RPMI7951 (cell line): ENCODE measurements at places on chromosomes 11 and 22.
A peak's percentile ranks its signal among the peaks of the same experiment; 100 is the strongest.

- DNase-seq: no peak
Observed at GRCh38 chr11:65083134-65083833, 556 bp downstream of the CDCA5 start.

DNA sequence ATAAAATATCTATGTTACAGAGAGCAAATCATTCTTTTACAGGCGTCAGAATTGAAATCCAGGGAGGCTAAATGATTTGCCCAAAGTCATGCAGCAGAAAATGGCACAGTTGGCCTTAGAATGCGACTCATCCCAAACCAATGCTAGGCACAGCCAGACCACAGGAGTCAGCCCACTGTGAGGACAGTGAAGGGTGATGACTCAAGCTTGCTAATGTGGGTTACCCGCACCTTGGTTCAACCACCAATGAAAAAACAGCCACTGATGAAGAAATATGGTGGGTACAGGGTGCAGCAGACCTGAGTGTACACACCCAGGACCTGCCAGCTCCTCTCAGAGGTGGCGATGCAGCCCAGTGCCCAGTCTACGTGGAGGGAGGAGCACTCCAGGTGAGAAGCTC, 89.7 kb downstream of the ZC3H12C start:
- DNase-seq: peak; percentile 73

GRCh38 chr11:76107971-76108370, 98.3 kb downstream of the WNT11 start:
- DNase-seq: no peak

DNA sequence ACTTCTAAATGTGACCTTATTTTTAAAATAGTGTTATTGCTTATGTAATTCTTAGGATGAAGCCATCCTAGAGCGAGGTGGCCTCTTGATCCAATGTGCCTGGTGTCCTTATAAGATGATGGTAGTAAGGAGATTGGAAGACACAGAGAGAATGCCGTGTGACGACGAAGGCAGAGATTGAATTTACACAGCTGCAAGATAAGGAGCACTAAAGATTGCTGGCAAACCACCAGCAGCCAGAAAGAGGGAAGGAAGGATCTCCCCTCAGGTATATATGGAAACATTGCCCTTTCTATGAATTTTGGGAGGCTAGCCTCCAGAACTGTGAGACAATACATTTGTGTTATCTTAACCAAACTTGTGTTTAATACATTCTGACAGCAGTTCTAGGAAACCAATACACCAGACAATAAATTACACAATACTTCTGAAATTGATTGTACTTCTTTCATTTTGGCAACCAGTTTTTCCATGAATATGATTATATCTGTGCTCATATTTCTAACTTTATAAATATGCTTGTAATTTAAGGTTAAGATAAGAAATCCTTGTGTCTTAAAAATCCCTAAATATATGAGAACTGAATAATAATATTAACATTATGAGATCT, 86.3 kb upstream of the VPREB1 start:
- DNase-seq: no peak
